ENCODE measurements at places on chromosomes 7 and 10. TPM values are rescaled to one million over a fixed set of nuclear protein-coding genes. Genes with fewer than 3 reads are reported as not detected.
A peak's percentile ranks its signal among the peaks of the same experiment; 100 is the strongest.

Gene BET1
- 27.6 TPM for total RNA-seq

DNA sequence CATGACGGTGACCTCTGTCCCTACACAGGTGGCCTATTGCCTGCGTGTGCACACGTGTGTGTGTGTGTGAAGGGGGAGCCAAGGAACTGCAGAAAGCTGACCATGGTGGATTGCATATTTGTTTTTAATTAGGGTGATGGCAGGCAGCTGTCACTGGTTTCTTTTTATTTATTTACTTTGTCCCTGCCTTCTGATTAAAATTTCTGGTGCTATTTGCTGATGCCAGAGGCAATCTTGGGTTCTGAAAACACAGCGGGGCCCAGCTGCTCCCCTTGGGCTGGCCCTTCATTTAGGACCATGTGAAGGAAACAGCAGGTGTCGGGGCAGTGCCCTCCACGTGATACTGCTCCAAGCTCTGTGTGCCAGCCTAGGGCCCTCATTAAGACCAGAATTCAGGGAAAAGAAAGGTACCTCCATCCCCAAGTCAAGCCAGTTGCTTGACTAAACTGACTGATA is 71.3 kb upstream of the PODXL start:
- no peak for DNase-seq

Gene PLAC9
- 5.3 TPM for total RNA-seq

- no peak for DNase-seq
Observed at GRCh38 chr10:12823328-12823727, 178.2 kb downstream of the CCDC3 start.

Gene FOXI2
- total RNA-seq: not detected

GRCh38 chr7:150657526-150657925 is 25.3 kb upstream of the GIMAP6 start:
- DNase-seq: no peak

DNA sequence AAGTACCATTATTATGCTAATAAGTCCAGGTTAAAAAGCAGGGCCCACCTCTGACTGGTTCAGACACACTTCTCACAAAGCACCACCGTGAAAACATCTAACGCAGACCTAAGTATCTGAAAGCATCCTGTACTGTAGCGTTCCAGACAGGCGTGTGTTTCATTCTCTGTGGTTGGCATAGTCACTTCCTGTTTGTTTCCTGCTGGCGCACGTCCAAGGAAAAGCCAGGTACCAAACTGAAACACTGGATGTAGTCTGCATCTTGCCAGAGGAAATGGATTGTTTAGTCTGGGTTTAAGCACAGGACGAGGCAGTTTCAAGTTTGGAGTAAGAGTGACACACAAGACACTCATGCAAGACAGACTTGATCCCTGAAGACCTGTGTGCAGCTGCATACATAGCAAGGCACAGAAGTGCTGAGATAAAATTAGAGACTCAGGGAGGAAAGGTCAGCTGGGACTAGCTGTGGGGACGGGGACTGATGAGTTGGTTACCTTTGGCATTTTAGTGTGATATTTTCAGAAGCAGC is 23.3 kb downstream of the BPGM start:
- DNase-seq: peak; percentile 96

Gene MEIG1
- total RNA-seq: not detected

Gene OPALIN
- not detected for total RNA-seq

DNA sequence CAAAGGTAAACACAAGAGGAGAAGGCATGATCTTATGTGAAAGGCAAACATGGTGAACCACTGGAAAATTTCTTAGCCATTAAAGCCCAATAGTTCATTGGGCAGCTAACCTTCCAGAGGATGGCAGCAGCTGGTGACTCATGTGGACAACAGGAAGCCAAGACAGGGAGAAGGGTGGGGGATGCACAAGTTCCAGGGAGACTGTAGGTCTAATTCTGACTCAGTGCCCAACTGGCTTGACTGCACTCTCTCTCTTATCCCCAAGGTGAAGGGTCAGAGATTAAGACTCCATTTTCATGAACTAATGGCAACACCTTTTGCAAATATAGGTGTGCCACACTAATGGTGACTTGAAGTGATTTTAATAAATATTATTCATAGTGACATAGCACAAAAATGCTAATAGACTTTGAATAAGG is 47.9 kb upstream of the SLC35B4 start:
- no peak for DNase-seq

Data from pulmonary artery endothelial cell (primary cell).